ENCODE measurements at places on chromosomes 13 and 19.

DNA sequence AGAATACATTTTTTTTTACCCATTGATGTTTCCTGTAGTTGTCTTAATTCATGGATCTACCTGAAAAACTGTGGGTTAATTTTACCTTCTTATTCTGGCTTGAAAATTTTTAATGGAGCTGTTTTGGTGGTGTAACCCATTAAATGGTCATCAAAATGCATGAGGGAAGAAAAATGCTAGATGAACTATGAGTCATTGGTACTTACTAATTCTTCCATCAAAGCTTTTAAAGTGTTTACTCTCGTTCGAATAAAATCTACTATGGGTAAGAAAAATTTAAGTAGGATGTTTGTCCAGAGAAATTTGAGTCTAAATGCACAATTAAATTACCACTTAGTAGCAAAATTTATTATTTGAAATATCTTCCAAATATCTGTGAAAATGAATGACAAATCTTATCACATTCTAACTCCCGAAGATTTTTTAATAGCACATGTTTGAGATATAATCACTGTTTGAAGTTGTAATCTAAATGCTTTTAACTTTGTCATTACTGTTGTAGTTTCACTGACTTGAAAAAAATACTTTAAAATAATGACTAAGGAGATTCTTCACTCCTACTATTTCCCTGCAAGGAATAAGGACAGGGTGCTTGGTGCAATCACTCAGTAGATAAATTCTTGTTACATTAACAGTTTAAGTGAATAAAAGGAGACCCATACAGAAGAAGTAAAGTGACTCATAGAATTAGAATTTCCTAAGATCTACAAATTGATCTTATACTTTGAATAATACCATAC is 437.7 kb downstream of the IRS2 start:
- peak; percentile 86 for DNase-seq

DNA sequence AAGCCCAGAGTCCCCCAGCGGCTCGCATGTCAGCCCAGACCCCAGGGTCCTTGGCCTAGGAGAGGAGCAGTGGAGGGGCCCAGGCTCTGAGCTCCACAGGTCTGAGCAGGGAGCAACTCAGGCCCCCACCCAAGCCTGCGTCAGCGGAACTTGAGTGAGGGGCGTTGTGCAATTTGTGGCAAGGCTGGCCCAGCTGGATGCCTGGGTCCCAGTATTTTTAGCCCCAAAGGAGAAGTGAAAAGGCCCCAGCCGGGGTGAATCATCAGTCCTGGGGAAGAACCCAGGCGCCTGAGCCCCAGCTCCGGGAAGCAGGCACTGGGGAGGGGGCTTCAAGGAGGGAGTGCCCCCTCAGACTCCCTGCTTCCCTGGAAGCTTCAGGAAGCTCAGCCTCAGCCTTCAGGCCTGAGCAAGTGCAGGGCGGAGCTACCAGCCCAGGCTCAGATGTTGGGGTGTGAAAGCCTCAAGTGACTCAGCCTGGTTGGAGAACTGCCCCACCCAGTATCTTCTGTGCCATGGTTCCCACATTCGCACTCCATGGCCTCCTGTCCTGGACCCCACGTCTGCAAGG is 7.2 kb downstream of the MED29 start:
- peak; percentile 76 for DNase-seq

DNA sequence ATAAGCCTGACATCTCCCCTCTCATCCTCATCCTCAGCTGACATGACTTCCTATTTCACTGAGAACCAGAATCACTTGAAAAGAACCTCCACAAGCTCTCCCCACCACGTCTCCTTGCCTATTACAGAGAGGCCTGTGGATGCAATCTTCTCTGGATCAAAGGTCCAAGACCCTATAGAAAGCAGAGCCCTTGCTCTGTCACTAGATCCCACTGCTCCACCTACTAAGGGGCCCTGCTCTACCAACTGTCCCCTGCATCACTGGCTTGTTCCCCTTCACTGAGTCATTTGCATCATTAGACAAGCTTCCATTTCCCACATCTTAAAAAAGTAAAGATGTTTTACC is 40.8 kb downstream of the RCBTB2 start:
- no peak for DNase-seq

GRCh38 chr19:49851456-49852259 is 699 bp downstream of the PTOV1 start:
- DNase-seq = peak; percentile 23

Measured in fibroblast of skin of back (primary cell).